ENCODE measurements at places on chromosomes 1 and 21. TPM values are rescaled to one million over a fixed set of nuclear protein-coding genes. Genes with fewer than 3 reads are reported as not detected.
A peak's percentile ranks its signal among the peaks of the same experiment; 100 is the strongest.

The UBE2U gene
- not detected for total RNA-seq

The ITGB3BP gene
- total RNA-seq, result 5.1 TPM

The HEYL gene
- 32.7 TPM for total RNA-seq

- no peak overlapping the region for H3K27ac ChIP-seq
- no peaks in the 10 kb centered on the region for H3K27me3 ChIP-seq
- DNase-seq, result no peak
Observed at GRCh38 chr1:48960320-48960719, 183.6 kb upstream of the BEND5 start.

- H3K36me3 ChIP-seq, result no peaks in the 10 kb centered on the region
- no peaks in the 10 kb centered on the region for H3K4me1 ChIP-seq
- H3K27me3 ChIP-seq, result no peaks in the 10 kb centered on the region
- DNase-seq, result peak; percentile 21
- no peak overlapping the region for H3K27ac ChIP-seq
- H3K4me3 ChIP-seq, result no peak overlapping the region
Observed at GRCh38 chr1:12078938-12079861, 16.1 kb downstream of the TNFRSF8 start.

DNA sequence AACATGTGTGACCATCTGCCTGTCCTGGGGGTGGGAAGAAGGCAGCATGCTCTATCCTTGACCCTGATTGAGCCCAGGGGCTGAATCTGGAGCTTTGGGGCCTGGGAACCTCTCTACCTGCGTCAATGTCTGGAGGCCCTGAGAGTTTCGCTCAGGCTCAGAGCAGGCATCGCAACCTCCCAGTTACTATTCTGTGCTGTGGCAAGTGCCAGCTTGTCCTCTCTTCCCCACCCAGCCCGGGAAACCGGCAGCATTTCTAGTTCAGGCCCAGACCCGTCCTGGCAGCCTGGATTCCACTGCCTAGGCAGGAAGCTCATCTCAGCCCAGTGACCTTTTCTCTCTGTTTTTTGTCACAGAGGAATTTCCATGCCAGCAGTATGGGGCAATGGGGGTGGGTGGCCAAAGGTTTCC is 10.0 kb upstream of the IRF6 start:
- DNase-seq, result no peak
- no peaks in the 10 kb centered on the region for H3K27me3 ChIP-seq
- H3K36me3 ChIP-seq, result no peaks in the 10 kb centered on the region
- H3K4me1 ChIP-seq, result no peaks in the 10 kb centered on the region
- peak overlapping the region; percentile 9 for H3K27ac ChIP-seq
- H3K4me3 ChIP-seq, result no peak overlapping the region

GRCh38 chr1:208921259-208921658 is 662.3 kb upstream of the CAMK1G start:
- no peak overlapping the region for H3K27ac ChIP-seq
- no peak overlapping the region for H3K4me3 ChIP-seq

GRCh38 chr1:180881806-180882509 is 30.7 kb upstream of the KIAA1614 start:
- H3K36me3 ChIP-seq, result peaks cover 17% of the 10 kb centered on the region
- no peak overlapping the region for H3K4me3 ChIP-seq
- no peaks in the 10 kb centered on the region for H3K27me3 ChIP-seq
- H3K27ac ChIP-seq, result no peak overlapping the region
- no peaks in the 10 kb centered on the region for H3K4me1 ChIP-seq

All from pancreas (tissue), 10 donors.